Foreskin keratinocyte (primary cell): ENCODE measurements at places on chromosomes 7 and 10.

DNA sequence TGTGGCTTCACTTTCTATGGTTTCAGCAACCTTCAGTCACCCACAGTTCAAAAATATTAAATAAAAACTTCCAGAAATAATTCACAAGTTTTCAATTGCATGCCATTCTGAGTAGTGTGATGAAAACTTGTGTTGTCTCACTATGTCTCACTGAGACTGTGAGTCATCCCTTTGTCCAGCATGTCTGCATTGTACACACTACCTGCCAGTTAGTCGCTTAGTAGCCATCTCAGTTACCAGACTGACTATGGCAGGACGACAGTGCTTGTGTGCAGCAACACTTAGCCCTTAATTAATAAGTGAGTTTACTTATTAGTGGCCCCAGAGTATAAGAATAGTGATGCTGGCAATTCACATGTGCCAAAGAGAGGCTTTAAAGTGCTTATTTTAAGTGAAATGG lies 22.5 kb downstream of the CCDC186 start:
- DNase-seq, result peak; percentile 91

DNA sequence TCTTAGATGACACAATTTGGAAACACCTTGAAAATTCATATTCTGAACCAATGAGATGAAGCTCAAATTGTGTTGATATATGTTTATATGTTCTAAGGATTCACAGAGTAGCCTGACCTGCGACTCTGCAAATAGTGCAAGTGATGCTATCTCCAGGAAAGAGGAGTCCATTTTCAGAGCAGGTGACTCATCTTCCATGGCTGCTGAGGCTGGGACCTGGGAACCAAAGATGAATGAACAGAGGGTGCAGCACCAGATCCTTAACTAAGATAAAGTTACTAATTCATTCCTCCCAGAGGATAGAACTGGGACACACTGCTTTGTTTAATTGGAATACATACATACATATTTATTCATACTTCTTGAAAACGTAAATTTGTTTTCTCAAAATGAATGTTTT lies 240.6 kb upstream of the SEMA3C start:
- no peak for DNase-seq

DNA sequence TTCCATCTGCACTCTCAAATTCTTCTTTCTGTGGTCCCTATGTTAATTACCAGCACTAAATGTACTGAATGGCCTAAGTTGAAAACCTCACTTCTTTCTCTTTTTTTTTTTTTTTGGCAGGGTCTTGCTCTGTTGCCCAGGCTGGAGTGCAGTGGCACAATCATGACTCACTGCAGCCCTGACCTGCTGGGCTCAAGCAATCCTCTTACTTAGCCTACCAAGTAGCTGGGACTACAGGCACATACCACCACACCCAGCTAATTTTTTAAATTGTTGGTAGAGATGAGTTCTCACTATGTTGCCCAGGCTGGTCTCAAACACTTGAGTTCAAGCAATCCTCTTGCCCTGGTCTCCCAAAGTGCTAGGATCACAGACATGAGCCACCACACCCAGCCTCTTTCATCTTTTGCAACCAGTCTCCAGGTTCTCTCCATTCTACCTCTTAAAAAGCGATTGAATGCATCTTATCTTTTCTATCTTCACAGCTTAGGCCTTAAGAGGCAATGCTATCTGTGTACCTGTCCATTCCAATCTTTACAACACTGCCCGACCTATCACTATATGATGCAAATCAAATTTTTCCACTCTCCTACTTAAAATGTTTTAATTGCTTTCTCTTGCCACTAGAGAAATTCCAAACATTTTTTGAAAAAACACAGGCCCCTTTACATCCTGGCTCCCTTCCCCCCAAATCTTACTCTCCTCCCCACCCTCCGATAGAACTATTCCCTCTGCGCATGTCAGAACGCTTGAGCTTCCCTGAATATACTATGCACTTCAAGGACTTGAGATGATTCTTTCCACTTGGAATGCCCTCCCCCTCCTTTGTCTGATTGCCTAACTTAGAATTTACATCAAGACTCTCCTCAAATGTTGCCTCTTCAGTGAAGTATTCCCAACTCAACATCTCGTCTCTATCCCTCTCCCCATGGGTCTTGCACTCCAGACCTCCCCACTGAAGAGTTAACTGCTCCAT lies 6.0 kb downstream of the ICA1 start:
- DNase-seq, result no peak

GRCh38 chr7:107959527-107959898 lies 43.4 kb downstream of the LAMB1 start:
- DNase-seq, result no peak
